ENCODE measurements at places on chromosomes 1 and 21.

DNA sequence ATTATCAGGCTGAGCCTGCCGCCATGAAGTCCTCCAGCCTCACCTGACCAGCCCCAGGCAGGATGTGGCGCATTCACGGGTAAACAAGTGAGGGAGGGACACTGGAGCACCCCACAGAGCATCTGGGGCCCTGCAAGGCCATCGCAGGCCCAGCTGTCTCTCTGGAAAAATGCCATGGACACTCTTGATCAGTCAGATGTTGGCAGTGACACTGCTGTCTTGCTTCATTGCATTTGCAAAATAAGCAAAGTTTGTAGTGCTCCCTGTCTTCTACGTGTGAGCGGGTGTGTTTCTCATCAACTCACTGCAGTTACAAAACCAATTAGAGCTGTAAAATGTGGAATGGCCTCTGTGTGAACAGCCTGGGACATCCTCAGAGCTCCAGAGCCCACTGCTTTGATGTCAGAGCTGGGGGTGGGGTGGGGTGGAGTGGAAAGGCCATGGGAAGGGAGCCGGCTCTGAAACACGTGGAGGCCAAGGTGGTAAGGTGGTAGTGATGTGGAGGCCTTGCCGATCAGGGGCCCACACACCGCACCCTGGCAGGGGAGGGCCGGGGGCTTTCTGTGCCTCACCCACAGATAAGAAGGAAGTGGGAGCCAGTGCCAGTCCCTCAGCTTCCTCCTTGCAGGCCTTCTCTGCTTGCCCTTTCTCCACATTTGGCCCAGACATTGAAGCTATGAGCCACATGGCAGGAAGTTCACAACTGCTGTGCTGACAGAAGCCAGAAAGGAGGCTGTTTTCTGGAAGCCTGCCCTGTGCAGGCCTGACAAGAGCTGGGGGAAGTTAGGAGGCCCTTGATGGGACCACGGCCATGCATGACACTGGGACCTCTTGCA lies 254.9 kb downstream of the RHOU start:
- no peak for DNase-seq

GRCh38 chr1:112767646-112768045 lies 52.5 kb upstream of the PPM1J start:
- DNase-seq, result no peak

GRCh38 chr1:11134251-11134897 lies 34.7 kb upstream of the EXOSC10 start:
- DNase-seq, result no peak

DNA sequence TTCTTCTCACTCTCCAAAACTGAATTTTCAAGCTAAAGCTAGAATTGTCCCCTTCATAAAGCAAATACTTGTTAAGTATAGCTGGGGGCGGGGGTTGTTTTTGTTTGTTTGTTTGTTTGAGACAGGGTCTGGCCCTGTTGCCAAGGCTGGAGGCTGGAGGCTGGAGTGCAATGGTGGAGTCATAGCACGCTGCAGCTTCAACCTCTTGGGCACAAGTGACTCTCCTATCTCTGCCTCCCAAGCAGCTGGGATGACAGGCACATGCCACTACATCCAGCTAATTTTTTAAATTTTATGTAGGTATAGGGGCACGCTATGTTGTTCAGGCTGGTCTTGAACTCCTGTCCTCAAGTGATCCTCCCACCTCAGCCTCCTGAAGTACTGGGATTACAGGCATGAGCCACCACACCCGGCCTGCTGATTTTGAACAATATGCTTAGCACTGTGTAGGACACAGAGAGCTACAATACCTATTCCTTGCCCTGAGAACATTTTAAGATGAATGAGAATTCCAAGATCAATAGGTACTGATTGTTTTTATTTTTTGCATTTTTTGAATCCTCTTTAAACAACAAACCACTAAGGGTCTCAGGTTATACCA lies 42.2 kb downstream of the PCNX2 start:
- no peak for DNase-seq

DNA sequence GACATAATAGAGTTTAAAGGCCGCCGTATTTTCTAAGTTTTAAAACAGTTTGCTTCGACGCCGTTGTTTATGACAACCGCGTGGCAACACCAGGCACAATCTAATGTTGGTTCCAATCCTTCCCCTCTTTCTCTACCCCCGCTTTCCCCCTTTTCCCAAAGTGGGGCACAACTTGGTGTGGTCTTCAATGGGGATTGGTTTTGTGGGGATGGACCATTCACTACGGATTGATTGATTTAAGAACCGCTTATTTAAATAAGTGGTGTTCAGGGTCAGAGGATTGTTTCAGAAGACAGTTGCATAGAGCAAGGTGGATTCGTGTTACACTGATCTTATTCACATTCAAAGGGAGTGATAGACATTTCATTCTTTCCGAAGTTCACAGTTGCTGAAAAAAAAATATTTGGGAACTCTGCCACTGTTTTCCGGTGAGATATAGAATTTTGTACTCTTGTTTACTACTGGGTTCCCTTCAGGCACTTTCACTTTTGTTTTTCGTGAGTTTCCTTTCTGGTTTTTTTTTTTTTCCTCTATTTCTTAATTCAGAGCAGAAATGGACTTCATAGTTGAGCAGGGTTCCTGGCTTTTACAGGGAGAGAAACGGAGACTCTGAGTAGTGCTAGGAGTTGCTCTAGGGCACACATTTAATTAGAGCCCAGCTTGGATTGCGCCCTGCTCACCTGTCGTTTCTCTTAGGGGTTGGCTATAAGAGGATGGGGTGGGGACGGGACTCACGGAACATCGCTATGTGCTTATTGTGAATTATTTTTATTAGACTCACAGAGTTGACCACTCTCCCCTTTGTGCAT lies 79.6 kb upstream of the AK4 start:
- no peak for DNase-seq

- DNase-seq, result no peak
Observed at GRCh38 chr21:28883931-28884330, 108.7 kb downstream of the LTN1 start.

DNA sequence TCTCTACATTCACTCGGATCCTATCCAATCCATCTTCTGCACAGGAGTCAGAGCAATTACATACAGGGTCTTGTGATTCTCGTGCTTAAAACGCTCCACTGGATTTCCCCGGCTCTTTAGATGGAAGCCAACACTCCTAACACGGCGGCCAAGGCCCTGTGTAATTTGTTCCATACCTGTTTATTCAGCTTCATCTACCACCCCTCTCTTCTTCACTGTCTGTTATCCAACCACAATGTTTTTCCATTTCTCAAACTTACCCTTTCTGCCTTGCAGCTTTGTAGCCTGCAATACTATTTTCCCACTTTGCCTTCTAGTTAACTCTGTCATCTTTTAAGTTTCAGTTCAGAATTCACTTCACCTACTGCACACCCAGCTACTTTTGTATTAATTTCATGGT lies 249.6 kb upstream of the USP25 start:
- DNase-seq, result no peak

- DNase-seq, result no peak
Observed at GRCh38 chr1:230072296-230072695, 5.3 kb downstream of the GALNT2 start.

- no peak for DNase-seq
Observed at GRCh38 chr1:22831729-22832413, 121.2 kb downstream of the EPHB2 start.

GRCh38 chr1:245687636-245688535 lies 533.1 kb downstream of the KIF26B start:
- DNase-seq, result no peak

Measured in WERI-Rb-1 (cell line).